Effector CD4-positive, alpha-beta T cell (primary cell): ENCODE measurements at places on chromosomes 13 and 19.

GRCh38 chr13:23845105-23845725 lies 44.0 kb downstream of the MIPEP start:
- DNase-seq: no peak

DNA sequence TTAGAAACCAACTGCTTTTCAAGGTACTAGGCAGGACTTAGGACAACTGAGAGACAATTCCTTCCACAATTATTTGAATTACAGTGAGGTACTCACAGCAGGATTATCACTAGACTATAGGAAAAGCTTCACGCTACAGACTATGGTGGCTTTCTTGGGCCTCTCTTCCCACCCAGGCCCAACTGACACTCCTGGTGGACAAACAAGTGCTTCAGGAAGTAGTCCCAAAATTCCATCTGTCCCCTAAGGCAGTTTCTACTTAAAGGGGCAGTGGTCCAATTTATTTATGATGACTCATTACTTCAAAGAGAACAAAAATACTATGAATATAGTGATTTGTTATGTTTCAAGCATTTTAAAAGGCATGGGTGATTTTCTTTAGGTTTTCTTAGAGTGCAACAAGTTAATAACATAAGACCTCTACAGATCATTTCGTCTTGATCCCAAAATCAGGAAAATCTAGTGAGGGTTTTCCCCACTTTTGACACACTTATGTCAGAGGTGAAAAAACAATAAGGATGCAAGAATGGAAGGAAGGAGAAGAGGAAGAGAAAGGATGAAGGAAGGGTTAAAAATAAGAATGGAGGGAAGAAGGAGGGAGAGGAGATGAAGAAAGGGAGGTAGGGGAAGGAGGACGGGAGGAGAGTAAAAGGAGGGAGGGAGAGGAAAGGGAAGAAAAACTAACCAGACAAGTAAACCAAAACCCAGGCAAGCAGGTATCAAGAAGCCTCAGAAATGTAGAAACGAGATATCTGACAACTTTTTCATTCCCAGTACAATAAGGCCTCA lies 100.7 kb downstream of the SERP2 start:
- DNase-seq: no peak

DNA sequence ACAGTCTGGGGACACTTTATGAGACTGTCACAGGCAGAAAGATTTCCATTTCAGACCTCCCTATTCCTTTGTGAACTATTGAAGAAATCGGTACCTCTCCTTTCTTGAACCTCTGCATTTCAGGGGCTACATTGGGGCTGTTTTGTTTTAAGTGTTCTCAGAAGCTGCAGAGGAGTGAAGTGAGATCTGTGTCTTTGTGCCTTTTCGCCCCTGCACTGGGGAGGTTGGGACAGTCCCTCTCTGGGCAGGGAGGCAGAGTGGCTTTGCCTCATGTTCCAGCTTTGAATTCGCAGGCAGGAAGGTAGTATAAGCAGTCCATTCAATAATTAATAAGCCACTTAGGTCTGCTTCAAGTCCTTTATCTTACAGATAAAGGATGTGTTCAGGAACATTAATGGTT lies 9.5 kb upstream of the AMER2 start:
- no peak for DNase-seq

- no peak for DNase-seq
These were observed 84.0 kb upstream of the LSM14A start for GRCh38 chr19:34088292-34088691.

- no peak for DNase-seq
These were observed 1.5 kb downstream of the SLC25A23 start for GRCh38 chr19:6457958-6458694.

DNA sequence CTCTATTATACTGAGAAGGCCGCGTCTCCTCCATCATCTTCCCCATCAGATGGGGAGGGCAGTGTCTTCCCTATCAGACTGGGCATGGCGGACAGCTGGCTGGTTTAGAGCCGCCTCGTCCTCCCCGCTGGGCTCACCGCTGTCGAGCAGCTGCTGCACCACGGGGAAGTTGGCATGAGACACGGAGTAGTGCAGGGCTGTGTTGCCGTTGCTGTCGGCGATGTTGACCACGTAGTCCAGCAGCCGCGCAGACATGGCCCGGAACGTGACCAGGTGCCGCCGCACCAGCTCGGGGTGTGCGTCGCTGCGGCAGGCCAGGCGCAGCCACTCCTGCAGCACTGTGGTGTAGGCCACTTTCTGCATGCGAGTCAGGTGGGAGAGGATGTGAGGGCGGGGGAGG lies 18.8 kb upstream of the SPC24 start:
- no peak for DNase-seq

GRCh38 chr13:62057286-62057685 lies 641.6 kb upstream of the PCDH20 start:
- no peak for DNase-seq
